ENCODE measurements at places on chromosomes 5 and 9. TPM values are rescaled to one million over a fixed set of nuclear protein-coding genes. Genes with fewer than 3 reads are reported as not detected.
A peak's percentile ranks its signal among the peaks of the same experiment; 100 is the strongest.

Gene VCAN
- 393 TPM for total RNA-seq

Gene CYSRT1
- 3.3 TPM for total RNA-seq

GRCh38 chr9:120663380-120663779 is 50.9 kb downstream of the MEGF9 start:
- no peak for DNase-seq

Gene ANKRD33B
- total RNA-seq = 8.1 TPM

Gene NCS1
- total RNA-seq = 20.2 TPM

DNA sequence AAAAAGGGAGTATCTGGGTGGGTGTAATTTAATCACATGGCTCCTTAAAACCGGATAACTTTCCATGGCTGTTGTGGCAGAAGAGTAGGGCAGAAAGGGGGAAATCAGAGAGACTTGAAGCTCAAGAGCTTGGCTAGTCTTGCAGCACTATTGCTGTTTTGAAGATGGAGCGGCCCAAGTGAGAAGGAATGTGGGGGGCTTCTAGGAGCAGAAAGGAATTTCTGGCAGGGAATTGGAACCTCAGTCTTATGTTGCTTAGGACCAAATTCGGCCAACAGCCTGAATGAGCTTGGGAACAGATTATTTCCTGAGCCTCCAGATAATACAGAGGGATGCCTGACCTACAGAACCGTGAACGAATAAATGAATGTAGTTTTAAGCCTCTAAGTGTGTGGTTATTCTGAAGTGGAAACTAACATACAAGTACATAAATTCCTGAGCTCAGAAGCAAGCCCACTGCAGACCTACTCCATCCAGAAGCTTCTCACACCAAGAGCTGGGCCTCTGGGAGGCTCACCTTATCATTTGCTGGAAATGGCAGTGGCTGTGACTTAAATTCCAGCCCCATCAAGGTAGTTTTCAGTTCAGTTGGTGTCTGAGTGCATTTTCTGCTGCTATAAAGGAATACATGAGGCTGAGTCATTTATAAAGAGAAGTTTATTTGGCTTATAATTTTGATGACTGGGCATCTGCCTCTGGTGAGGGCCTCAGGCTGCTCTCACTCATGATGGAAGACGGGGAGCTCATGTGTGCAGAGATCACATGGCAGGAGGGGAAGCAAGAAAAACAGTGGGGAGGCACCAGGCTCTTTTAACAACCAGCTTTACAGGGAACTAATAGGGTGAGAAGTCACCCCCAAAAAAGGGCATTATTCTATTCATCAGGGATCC is 15.3 kb upstream of the TMEM174 start:
- peak; percentile 14 for DNase-seq

DNA sequence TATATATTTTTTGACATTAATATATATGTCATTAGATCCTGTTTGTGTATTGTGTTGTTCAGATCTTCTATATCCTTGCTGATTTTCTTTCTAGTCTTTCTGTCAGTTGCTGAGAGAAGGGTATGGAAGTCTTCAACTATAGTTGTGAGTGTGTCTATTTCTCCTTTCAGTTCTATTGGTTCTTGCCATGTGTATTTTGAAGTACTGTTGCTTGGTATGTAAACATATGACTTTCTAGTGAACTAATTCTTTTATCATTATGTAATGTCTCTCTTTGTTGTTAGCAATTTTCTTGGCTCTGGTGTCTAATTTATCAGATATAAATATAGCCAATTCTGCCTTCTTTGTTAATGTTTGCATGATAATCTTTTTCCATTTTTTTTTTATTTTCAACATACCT is 84.3 kb upstream of the CAST start:
- no peak for DNase-seq

All from tongue (tissue), 3 donors.